CD4-positive, alpha-beta T cell treated with Interleukin-21 for 1 hour (primary cell): ENCODE measurements at places on chromosomes 3 and 15.

DNA sequence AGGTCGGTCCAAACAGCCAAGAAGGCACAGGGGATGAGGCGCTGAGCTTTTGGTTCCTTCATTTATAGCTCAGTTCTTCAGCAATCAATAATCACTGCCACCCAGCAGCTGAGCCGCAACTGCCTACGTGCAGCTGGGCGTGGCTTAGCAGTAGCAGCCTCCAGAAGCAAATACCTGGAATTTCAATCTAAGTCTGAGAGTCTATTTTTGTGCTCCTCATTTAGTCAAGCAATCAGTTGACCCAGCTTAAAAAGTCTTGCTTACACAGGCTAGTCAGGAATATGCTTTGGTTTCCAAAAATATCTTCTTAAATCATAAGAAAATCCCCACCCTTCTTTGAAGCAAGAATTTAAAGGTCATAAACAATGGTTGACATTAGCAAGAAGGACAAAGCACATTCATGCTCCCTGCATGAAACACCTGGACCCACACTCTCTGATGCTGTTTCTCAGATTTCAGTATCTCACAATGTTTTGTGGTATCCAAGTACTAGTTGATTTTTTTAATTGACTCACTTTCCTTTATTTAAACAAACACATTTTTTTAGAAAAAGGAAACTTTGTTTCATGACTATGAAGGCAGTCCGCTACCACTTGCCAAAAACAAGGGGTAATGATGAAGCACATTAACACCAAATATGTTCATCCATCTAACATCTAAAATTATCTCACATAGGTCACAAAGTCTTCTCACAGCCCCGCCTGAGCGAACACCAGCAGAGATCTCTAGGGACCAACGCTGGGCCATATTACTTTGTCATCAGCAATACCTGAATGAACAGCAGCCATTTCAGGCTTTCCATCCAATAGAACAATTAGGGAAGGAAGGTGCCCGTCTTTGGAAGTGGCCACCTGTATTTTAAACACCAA lies 106.1 kb downstream of the OXNAD1 start:
- DNase-seq, result no peak

GRCh38 chr3:54071601-54072000 lies 50.8 kb upstream of the CACNA2D3 start:
- DNase-seq, result no peak

DNA sequence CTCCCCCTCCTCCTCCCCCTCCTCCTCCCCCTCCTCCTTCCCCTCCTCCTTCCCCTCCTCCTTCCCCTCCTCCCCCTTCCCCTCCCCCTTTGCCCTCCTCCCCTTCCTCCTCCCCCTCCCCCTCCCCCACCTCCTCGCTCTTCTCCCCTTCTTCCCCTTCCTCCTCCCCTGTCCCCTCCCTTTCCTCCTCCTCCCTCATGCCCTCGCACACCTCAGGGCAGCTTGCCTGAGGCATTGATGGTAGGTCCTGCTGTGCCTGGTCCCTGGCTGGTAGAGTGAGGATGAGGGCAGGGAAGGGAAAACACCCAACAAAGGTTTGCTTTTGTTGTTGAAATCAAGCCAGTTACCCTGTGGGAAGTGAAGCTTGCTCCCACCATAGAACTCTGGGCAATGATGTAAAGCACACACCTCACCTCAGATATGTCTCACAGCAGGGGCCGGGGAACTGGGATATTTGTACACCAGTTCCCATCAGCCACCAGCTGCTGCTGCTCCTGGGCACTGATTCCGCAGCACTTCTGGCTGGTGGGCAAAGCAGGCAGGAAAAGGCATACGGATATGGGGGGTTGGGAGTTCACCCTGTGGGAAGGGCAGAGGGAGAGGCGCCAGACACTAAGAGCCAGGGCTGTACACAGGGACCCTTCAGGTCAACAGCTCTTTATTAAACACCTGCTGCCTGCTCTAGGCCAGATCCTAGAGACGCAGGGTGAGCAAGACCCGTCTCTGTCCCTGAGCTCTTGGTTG lies 13.8 kb downstream of the ISG20 start:
- no peak for DNase-seq

GRCh38 chr3:181730316-181730715 lies 18.6 kb downstream of the SOX2 start:
- DNase-seq, result no peak

- DNase-seq, result peak; percentile 28
Observed at GRCh38 chr3:9404680-9405079, 7.3 kb downstream of the SETD5 start.

GRCh38 chr3:14829811-14830210 lies 11.0 kb downstream of the FGD5 start:
- no peak for DNase-seq

DNA sequence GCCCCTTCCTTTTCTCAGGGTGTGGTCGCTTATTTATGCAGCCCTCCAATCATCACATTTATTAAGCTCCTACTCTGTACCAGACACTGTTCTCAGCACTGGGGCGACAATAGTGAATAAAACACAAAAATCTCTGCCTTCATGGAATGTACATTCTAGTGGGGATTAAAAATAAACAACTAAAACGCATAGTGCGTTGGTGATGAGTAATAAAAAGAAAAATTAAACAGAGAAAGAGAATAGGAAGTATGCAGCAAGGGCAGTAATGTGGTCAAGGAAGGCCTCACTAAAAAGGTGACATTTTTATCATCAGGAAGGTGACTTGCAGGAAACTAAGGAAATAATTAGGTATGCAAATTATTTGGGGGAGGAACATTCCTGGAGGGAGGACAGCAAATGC lies 5.1 kb downstream of the SLC51B start:
- DNase-seq, result no peak

GRCh38 chr3:16085884-16086608 lies 88.4 kb upstream of the GALNT15 start:
- no peak for DNase-seq
